CMK (cell line): ENCODE measurements at places on chromosomes 1 and 21.

DNA sequence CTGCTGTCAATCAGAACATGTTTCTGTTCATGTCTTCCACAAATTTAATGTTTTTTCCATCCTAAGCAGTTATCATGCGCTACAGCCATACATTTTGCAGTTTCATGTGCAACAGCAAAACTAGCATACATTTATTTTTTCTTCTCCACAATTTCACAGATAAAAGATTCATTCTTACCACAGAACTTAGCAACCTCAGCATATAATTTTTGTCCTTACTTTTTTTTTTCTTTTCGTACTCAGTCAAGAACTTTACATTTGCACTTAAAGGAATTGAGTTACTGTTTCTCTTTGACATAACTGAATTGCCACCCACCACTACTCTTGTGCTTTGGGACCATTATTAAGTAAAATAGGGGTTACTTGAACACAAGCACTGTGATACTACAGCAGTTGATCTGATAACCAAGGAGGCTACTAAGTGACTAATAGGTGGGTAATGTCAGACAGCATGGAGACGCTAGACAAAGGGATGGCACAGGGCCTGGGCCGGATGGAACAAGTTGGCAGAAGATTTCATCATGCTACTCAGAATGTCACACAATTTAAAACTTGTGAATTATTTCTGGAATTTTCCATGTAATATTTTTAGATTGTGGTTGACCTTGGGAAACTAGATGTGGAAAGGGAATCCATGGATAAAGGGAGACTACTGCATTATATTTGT lies 50.2 kb upstream of the LHX8 start:
- no peak for DNase-seq

DNA sequence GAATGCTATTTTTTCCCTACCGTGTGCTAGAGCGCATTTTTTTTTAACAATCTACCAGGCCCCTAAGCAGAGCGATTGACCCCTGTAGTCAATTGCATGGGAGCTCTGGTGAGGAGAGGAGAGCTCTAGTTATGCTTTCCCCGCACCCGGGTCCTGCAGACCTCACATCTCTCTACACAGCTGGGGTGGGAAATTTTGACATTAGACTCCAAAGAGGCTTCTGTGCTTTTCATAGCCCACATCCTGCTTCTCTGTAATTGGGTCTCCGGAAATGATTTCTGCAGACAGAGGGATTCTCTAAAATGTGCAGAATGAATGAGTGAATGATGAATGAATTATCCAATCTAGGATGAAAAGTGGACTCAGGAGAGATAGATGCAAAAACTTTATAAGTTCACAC lies 41.5 kb upstream of the DUSP10 start:
- DNase-seq, result no peak

DNA sequence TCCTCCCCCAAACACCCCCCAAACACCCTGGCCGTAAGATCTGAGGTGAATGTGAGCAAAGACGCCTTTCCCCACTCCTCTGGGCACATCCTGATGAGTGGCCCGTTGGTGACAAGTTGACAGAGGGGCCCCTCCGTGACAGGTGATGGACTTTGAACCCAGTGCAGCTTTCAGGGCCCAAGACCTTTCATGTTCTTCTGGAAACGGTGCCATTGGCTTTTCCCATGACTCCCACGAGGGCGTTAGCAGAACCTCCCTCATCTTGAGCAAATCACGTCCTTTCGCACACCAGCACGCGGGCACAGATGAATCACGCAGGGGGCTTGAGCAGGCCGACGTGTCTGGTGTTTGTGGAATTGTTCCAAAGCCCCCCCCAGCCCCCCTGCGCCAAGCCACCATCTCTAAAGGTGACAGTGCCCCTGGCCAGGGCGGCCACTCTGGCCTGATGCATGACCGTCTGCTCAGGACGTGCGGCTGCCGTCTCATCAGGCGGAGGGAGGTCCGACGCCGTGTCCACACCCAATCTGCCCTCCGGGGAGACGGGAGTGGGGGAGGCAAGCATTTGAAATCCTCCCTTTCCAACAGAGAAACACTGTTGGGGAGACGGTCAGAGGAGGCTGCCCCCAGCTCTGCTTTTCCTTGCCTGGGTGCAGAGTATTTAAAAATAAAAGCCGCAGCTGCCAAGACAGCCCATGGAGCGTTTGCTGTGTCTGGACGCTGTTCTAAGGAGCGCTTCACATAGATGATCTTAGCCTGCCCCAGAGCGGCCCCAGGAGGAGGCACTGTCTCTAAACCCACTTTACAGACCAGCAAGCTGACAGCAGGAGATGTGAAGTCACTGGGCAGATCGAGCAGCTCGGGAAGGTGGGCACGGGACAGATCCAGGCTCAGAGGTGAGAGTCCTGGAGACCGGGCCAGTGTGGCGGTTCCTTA lies 98.3 kb upstream of the ARHGEF16 start:
- DNase-seq, result no peak

- DNase-seq, result no peak
These were observed 173.0 kb upstream of the PALMD start for GRCh38 chr1:99472893-99473292.

DNA sequence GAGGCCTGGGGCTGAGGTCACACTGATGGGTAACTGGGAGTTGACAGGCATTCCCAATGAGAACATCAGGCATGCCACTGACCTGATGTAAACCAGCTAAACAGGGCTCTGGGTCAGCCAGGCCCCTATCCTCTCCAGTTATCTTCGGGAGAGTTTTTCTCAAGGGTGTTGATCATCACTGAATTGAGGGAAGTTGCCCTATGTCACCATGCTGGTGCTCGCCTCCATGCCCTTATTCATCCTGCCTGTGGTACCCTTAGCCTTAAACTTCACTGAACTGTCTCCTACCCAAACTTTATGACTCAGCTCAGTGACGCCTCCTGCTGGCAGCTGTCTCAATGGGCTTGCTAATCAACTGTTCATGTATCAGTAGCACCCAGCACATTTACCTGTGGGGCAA lies 80.7 kb upstream of the TNR start:
- no peak for DNase-seq
